Activated CD4-positive, alpha-beta T cell treated with anti-CD3 and anti-CD28 coated beads, Interleukin-2, amount 50 U/mL, for 1 hour (primary cell): ENCODE measurements at places on chromosomes 2 and 18.

- DNase-seq, result no peak
These were observed 67.7 kb upstream of the CDKL4 start for GRCh38 chr2:39311469-39311868.

GRCh38 chr2:34789169-34789568 is 1190.1 kb upstream of the FAM98A start:
- no peak for DNase-seq

DNA sequence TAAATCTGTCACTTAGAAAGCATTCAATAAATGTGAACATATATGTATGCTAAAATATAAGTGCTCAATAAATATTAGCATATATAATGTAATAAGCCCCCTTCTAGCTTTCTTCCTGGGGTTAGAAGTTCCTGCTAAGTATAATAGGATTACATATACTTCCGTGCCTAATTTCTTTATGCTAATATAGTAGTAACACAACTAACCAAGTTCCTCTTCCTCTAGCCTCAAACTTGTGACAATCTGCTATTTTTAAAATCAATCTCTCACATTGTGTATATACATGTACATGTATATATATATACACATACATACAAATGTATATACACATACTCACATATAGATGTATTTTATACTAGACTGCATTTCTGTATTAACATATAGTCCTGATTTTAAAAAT is 32.2 kb downstream of the TLK1 start:
- DNase-seq, result no peak

DNA sequence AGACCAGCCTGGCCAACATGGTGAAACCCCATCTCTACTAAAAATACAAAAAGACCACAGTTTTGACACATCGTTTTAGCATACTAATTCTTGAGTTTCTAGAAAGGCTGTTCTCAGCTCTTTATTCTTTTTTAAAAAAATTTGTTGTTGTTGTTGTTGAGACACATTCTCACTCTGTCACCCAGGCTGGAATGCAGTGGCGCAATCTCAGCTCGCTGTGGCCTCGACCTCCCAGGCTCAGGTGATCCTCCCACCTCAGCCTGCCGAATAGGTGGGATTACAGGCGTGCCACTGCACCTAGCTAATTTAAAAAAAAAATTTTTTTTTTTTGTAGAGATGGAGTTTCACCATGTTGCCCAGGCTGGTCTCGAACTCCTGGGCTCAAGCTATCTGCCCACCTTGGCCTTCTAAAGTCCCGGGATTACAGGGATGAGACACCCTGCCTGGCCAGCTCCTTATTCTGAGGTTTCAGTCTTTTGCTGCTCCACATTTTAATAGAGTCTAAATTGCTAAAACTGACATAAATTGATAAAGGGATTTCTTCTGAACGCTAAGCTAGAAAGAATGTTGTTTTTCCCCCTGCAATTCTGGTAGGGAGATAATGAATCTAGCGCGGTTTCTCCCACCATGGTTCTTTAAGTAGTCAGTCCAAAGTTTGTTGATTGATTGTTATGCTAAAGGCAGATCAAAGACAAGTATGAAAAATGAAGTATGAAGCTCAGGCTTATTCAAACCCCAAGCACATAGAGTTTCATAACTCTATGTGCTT is 32.6 kb upstream of the CABLES1 start:
- no peak for DNase-seq

DNA sequence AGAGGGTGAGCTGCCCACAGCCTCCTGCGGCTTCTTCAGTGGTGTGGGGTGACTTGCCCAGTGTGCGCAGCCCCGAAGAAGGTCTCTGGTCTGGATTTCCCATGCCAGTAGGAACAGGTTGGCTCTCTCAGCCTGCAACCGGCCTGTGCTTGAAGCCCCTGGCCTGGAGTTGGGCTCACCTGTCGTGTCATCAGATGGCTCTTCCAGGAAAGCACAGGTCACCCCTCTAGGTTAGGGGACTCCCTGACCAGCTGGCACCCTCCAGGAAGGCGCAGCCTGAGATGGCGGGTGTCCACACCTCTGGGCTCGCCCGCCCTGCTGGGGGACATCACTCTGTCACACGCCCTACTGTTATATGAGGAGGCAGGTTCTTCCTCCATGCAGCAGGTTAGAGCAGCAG is 179.8 kb downstream of the SEPTIN10 start:
- DNase-seq, result no peak

DNA sequence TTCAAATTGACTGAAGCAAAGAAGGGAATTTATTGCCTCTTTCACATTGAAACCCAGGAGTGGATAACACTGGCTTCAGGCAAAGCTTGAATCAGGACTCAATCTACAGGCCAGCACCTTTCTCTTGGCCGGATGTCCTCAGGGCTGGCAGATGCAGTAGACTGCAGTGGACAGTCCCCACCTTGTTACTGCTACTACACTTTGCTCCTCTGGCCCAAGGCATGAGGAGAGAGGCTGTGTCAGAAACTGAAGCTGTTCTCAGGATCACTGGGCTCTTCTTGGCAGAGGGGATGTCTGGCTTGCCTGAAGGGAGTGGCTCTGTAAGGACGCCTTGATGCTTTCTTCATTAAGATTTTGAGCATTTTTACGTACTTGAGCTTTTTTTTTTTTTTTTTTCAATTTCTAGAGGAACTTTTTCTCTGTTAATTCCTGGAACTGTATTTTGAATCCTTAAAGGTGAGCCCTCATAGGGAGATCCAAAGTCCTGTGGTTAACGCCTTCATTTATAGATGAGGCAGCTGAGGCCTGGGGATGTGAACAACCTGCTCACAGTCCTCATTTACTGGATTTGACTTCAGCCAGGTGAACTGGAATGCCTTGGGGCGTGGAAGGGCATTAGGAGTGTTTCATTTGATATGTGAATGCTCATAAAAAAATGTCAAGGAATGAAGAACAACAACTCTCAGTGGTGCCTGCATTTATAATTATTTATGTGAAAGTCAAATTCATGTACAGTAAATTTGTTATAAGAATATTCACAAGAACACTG is 36.6 kb downstream of the CASP10 start:
- no peak for DNase-seq

- DNase-seq, result no peak
These were observed 665.6 kb upstream of the KLHL29 start for GRCh38 chr2:22719396-22719795.

DNA sequence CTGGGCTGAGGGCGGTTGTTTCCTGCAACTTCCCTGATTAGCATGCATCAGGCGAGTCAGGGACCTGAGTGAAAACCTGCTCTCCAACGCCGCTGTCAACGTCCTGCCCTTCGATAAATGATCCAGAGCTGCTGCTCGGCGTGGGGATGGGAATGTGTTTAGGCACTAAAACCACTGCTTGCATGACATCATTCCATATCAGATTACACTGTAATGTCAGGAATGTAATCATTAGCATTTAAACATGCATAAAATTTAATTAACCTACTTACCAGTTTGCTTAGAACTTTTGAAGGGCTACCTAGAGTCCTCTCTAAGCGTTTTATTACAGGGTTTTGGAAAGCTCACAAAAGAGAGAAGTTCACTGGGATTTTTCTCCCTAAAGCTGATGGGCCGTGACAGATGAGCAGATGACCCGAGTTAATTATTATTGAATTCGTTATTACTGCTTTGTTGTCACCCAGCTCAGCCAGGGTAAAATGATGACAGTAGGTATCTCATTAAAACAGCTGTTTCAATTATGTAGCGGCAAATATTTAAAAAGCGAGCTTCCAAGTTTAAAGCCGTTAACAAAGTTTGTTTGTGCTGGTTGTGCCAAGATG is 685.6 kb upstream of the SALL3 start:
- DNase-seq, result no peak

DNA sequence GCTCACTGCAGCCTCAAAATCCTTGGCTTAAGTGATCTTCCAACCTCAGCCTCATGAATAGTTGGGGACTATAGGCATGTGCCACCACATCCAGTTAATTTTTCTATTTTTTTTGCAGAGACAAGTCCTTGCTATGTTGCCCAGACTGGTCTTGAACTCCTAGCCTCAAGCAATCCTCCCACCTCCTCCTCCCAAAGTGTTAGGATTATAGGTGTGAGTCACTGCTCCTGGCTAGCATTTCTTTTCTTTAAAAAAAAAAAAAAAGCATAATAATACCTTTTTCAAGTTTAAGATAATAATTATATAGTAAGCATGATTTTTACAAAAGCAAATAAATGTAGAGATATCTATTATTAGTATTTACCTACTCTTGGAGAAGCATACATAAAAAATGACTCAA is 36.1 kb downstream of the PPP4R1 start:
- no peak for DNase-seq

DNA sequence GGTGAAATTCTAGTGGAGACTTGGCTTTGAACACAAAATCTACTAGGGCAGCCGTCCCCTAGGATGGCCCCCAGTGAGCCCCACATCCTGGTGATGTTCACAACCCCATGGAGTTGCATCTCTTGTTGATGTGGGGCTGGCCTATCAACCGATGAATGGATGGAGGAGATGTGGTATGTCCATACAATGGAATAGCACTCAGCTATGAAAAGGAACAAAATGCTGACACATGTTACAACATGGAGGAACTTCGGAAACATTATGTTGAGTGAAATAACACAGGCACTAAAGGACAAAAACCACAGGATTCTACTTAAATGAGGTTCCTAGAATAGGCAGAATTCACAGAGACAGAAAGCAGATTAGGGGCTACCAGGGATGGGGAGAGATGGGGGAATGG is 80.1 kb upstream of the ASAP2 start:
- no peak for DNase-seq

GRCh38 chr2:192655916-192656315 is 461.2 kb upstream of the TMEFF2 start:
- no peak for DNase-seq

DNA sequence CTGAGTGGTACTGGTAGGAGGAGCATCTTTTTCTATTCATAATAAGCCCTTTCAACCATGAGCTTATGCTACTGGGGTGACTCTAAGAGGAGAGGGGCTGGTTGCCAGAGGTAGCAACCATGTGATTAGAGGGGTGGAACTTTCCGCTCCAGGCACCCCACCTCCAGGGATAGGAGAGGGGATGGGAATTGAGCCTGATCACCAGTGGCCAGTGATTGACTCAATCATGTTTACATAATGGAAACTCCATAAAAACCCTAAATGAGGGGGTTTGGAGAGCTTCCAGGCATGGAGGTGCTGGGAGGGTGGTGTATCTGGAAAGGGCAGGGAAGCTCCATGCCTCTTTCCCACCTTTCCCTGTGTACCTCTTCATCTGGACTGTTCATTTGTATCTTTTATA is 46.6 kb upstream of the RHOB start:
- DNase-seq, result no peak

DNA sequence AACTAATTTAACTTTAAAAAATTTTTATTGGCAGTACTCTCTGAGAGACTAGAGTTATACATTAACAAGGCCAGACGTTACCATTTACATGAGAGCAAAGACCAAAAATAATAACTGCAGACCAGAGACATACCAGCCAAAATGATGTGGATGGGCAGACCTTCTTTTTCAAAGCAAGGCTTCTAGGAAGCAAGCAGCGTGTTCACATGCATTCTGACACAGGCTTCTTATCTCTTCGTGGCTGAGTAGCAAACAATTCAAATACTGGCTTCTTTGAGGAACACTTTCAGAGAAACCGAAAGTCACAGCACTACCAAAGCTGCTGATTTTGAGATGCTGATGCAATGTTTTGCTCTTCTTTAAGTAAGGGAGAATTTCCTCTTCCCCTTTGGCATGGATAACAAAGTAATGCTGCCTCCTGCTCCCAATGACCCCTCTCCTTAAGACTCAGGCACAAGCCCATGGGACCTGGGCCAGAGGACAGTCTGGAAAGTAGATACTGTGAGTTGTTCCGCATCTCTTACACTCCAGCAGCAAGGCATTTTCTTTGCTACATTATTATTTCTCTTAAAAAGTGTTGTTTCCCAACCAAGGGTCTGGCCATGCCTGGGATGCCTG is 181.9 kb downstream of the MREG start:
- DNase-seq, result no peak

DNA sequence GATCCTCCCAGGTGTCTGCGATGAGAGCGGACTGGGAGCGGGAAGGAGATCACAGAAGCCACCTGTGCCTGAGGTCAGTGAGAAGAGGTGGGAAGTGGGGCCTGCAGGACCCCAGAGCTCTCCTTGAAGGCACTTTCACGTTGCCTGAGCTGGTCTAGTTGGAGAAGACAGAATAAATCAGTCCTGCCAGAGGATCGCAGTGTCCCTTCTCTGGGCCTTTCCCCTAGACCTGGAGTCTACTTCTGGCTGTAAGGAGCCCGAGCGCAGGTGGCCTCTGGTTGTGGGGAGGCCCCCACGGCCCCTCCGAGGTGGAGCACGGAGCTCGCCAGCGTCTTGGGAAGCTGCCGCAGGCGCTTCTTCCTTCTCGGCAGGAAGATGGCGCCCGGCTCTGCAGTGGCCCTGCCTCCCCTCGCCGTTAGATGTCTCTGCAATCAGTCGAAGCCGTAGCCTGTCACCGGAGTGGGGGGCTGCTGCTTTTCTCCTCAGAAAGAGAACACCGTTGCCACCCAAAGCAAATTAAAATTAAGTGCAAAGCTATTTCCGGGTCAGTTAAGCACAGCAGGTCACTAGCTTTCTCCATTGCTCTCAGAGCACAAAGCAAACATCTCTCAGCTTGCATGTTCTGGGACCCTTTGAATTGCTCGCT is 212.0 kb upstream of the MYT1L start:
- no peak for DNase-seq

DNA sequence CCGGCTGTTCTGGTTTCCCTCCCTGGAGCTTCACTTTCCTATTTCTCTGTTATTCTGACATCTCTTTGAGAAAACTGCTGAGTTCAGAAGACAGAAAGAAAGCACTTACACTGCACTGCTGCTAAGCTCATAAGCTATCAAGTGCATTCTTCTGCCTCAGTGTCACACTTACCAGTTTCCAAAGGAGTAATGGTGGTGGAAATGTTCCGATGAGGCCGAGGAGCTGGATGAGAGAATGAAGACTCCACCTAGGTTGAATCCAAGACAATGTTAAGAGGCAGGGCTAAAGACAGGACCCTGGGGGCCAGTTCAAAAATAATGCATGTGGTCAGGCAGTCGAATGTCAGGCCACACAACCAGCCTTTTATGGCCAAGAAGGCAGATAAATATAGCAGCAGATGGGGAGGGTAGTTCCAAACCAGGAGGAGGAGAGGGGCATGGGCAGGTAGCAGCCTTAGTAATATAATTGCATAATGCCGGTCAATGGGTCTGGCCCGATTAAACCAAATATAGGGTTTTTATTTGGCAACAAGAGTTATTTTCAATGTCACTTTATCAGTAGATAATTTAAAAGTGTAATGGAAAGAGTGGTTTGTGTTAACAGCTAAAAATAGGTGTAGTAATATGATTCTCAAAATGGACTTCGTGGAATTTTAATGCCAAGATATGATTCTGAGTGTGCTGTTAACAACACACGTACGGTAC is at the start of gene MYOM1:
TSS of gene MYOM1 (minus strand) at position 338 of the 705 bp plus-strand sequence. CDS start 4,745 bp downstream, outside the sequence.
- DNase-seq, result no peak

DNA sequence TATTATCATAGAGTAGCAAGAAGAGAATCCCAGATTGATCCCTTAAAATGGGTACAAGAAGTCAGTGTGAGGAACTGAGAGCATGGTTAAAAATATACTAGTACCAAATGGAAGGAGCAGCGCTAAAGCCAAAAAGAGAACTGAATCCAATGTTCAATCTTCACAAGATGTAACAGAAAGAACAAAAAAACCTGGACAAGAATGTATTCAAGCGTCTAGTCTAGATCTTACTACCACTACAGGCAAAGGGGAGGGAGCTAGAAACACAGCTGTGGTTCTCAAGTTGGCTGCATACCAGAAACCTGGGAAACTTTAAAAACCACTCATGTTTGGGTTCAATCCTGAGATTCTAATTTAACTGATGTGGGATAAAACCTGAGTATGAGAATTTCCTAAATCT is 57.5 kb downstream of the PIAS2 start:
- DNase-seq, result no peak
